ENCODE measurements at places on chromosomes 4 and X.

DNA sequence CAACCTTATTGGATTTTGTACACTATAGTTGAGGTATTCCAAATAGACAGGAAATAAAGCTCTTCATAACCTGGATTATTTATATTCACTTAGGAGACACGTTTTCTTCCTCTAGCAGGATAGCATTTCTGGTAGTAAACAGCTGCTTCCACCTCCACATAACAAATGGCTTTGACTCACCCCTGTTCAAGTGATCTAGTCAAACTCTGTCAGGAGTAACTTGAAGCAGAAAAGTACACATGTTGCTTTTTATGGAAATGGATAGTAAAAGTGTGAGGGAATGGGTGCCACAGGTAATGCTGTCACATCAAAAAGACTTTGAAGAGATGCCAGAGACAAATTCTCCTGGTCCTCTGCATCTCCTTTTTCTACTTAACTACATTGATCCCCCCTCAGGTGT is 258.7 kb upstream of the SLC7A11 start:
- DNase-seq = no peak

- peak; percentile 70 for DNase-seq
These were observed 18.4 kb upstream of the LDB2 start for GRCh38 chr4:16916719-16917337.

DNA sequence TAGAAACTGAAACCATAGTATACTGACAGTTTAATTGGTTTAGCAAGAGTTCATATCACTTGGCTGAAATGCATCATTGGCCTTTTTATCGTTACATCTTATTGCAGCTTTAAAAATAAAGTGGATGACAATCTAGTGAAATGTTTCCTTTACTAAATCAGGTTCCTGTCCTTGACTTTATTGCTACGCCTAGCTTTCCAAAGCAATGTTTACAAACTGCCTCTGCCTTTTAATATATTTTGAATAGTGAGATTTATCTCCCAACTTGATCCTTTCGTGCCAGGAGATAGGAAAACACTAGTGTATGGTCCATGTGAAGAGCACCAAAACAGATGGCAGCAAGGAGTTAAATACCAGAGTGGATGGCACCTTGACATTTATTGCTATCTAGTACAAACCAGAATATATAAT is 67.0 kb downstream of the GPC3 start:
- no peak for DNase-seq

DNA sequence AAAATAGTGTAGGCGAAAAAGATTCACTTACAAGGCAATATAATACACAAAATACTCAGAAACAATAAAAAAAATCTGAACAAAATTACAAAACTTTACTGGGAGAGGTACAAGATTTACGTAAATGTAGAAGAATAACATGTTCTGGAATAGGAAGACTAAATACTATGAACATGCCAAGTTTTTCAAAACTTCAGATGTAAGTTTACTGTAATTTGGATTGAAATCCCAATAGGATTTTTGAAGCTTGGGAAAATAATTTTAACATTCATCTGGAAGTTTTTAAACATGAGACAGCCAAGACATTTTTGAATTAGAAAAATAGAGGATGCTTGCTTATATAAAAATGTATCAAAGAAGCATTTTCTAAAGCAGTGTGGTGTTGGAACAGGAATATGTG is 30.5 kb upstream of the CT83 start:
- no peak for DNase-seq

DNA sequence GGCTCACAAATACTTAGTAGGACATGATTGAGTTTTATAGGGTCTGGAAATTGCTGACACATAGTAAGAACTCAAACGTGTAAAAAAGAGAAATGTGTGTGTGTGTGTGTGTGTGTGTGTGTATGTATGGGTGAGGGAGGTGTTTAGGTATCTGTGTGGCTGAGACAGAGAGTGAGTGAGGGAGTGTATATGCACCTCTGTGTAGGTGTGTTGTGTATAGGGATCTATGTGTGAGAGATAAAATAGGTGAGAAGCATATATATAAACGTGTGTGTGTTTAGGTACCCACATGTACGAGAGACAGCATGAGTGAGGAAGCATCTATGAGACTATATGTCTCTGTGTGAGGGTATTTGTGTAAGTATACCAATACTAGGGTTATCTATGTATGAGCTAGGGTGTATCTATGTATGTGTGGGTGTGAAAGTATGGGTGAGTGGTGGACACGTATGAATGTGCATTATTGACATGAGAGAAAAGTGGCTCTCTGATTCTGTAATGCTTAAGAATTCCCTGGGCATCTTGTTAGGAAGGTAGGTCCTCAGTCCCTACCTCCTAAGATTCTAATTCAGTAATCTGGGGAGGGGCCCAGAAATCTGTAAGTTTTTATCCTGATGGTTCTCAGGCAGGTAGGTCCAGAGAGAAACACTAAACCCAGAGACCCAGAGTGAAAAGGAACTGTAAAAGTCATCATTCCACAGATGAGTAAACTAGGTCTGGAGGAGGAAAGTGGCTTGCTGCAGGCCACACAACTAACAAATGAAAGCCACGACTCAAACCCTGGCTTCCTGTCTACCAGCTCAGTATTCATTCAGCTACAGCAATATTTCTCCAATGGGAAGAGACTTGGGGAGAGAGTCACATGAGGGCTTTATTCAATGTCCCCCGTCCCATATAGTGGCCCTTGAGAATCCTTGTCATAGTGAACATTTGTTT is 237.0 kb downstream of the IDS start:
- no peak for DNase-seq

- no peak for DNase-seq
These were observed 128.2 kb downstream of the FRYL start for GRCh38 chr4:48651914-48652313.

DNA sequence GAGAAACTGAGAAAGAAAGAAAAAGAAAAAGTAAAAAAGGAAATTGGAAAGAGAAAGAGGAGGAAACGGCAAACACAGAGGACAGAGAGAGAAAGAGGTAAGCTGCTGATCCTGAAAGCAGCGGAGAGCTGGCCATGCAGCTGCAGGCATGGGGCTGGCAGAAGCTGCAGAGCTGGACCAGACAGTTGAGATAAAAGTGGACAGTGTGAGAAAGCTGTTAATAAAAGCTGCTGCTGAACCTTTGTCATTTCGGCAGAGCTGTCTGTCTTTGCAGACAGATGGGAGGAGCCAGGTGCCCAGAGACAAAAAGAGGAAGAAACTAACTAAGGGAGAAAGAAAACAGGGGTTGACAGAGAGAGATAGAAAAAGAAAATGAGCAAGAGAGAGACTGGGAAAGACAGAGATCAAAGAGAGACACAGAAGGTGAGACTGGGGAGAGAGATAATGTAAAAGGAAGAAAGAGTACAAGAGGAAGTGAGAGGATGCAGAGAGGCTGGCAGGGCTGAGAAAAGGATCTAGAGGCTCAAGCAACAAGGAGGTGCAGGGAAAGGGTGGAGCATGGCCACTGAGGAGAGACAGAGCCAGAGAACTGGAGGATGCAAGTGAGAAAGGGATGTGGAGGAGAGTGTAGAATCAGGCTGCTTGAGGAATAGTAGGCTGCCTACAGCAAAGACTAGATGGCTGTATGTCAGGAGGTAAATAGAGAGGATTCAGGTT is 376.8 kb upstream of the FGF16 start:
- no peak for DNase-seq
